Natural killer cell (primary cell): ENCODE measurements at places on chromosomes 3 and 15.
A peak's percentile ranks its signal among the peaks of the same experiment; 100 is the strongest.

DNA sequence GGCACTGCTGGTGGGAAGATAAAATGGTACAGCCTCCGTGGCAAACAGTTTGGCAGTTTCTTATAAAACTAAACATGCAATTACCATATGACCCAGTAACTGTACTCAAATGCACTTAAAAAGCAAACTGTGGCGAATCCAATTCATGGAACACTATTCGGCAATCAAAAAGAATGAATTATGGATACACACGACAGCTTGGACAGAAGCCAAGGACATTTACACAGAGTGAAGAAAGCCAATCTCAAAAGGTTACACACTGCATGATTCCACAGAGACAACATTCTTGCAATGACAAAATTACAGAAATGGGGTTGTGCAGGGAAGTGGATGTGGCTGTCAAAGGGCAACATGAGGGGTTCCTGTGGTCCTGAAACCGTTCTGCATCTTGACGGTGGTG, 122.1 kb upstream of the IQSEC1 start:
- H3K4me1 ChIP-seq, result peaks cover 3% of the 10 kb centered on the region
- H3K4me3 ChIP-seq, result no peak overlapping the region
- no peak for DNase-seq
- no peak overlapping the region for H3K27ac ChIP-seq
- H3K27me3 ChIP-seq, result no peaks in the 10 kb centered on the region

DNA sequence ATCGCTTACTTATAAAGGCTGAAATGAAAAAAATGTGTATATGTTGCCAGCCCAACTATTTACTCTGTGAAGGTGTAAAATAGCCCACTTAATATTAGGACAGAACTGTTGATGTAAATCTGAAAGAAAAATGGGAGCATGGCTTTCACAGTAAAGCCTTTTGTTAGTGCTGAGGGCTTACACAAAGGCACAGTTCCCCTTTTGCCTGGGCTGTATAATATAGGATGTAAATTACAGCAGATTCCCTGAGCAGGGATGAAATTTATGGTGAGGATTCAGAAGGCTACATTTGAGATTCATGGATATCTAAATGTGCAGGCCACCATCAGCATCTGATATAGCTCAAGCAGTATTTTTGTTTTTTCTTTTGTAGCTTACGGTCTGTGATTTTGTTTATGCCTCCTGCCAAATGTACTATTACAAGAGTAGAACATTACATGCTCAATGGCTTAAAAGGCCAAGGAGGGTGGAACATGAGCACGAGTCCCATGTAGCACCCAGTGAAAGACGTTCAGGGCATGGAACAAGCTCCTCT, 109.1 kb upstream of the ATP10A start:
- no peak overlapping the region for H3K4me3 ChIP-seq
- H3K4me1 ChIP-seq, result no peaks in the 10 kb centered on the region
- H3K27me3 ChIP-seq, result no peaks in the 10 kb centered on the region
- H3K27ac ChIP-seq, result no peak overlapping the region
- no peak for DNase-seq

DNA sequence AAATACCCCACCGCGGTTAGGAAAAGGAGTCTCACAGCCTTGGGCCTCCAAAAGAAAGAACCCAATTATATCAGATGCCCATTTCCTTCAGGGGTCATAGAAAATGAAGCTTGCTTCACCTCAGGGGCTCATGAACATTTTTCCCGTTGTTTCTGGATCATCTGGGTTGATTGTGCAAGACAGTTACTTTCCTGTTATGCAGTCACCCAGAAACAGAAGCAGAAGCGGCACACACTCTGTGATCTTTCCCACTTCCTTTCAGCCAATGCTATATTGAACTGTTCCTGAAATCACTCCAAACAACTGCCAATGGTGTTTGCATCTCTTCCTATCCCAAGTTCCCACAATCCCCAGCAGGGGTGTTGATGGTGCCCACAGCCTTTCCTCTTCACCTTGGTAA, 295.6 kb upstream of the RASGRP1 start:
- H3K36me3 ChIP-seq, result no peaks in the 10 kb centered on the region
- no peak overlapping the region for H3K27ac ChIP-seq
- H3K27me3 ChIP-seq, result no peaks in the 10 kb centered on the region
- no peak for DNase-seq
- H3K4me3 ChIP-seq, result no peak overlapping the region

DNA sequence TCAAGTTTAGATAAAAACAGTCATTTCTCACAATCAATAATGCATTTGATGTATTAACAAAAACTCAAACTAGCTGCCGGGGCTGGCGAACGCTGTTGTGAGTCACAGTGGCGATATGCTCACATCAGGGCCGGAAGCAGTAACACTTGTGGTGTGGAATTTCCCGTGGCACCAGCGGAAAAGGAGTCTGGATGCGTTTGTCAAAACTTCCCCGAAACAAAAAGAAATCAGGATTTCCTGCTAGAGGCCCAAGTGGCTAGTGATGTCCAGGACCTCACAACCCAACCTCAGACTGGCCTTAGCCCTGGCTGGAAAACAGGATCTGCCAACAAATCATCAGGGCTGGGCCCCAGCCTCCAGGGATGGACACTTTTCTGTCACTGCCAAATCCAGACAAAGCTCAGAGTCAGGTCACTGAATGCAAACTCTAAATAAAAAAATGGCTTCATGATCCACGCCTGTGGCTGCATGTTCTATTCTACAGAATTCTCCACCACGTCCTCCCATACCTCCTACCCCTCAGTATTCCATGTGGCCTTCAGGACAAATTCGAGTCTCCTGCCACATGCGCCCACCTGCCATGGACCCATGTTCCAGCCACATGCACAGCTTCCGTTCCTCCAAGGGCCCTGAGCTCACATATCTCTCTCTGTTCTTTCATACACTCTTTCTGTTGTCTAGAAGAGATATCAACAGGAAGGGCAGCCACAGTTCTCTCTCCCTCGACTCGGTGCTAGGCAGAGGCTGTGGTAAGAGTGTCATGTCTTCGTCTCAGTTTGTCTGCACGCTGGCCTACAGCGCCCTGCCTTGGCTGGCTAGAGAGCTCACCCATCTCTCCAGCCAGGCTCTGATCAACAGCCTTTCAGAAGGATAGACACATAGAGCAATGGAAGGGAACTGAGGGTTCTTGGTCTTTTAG, 35.4 kb downstream of the EHD4 start:
- peaks cover 50% of the 10 kb centered on the region for H3K4me1 ChIP-seq
- peak overlapping the region; percentile 2 for H3K4me3 ChIP-seq
- DNase-seq, result peak; percentile 64
- H3K36me3 ChIP-seq, result peaks cover 5% of the 10 kb centered on the region
- H3K27ac ChIP-seq, result peak overlapping the region; percentile 96
